ENCODE measurements at places on chromosomes 4 and X. TPM values are rescaled to one million over a fixed set of nuclear protein-coding genes. Genes with fewer than 3 reads are reported as not detected.
A peak's percentile ranks its signal among the peaks of the same experiment; 100 is the strongest.

GRCh38 chr4:38414410-38414809, 249.6 kb upstream of the KLF3 start:
- DNase-seq: no peak

Gene TRAM1L1
- polyA plus RNA-seq: 17.5 TPM

DNA sequence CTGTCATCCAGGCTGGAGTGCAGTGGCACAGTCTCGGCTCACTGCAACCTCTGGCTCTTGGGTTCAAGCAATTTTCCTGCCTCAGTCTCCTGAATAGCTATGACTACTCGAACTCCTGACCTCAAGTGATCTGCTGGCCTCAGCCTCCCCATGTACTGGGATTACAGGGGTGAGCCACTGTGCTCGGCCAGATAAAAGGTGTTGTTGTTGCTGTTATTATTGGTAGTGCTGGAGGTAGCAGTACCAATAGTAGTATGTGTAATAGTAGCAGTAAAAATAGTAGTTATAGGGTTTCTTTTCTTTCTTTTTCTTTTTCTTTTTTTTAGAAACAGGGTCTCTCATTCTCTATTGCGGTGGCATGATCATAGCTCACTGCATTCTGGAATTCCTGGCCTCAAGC, 592.1 kb downstream of the ARAP2 start:
- DNase-seq: no peak

Gene RHOXF2
- 0.12 TPM for polyA plus RNA-seq

DNA sequence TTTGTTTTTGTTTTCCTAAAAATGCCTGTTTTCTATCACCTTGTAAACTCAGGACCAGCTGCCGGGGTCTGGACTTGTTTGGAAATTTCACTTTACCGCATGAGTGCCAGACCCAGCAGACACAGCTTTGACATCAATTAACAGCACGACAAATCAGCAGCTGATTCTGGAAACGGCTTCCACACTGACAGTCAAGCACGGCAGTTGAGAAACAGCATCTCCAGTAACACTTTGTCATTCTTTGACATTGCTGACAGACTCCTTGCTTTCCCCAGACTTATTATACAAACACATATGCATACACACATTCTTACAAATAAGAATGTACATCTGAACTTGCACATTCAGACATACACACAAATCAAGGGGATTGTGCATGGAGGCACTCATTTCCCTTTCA, 1017.6 kb upstream of the HS3ST1 start:
- DNase-seq: peak; percentile 11

DNA sequence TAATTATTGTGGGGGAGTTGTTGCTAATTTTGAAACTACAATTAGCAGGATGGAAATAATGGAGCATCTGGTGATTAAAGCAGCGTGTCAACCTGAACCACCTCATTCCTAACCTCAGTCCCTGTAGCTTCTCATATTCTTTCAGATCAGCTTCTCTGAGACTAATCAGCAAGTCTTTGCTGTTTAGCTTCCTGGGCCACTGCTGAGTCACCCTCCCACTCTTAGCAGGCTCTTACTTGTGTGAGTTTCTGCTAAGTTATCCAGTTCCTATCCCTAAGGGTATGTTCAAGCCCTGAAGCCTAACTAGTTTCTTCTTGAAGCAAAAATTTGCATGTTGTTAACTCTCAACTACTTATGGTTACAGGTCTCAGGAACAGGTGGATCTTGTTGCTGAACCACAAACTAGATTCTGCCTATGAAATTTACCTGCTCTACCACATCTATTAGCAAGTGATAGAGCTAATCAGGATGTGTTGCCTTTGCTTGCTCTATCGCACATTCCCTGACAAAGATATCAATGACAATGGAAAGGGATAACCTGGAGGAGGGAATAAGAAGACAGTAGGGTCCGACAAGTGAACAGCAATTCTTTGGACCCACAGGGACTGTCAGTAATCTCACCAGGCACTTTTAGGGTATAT, 134.2 kb downstream of the EIF4E start:
- DNase-seq: no peak

- no peak for DNase-seq
Measured at GRCh38 chrX:104118765-104119164, 6.4 kb downstream of the ZCCHC18 start.

DNA sequence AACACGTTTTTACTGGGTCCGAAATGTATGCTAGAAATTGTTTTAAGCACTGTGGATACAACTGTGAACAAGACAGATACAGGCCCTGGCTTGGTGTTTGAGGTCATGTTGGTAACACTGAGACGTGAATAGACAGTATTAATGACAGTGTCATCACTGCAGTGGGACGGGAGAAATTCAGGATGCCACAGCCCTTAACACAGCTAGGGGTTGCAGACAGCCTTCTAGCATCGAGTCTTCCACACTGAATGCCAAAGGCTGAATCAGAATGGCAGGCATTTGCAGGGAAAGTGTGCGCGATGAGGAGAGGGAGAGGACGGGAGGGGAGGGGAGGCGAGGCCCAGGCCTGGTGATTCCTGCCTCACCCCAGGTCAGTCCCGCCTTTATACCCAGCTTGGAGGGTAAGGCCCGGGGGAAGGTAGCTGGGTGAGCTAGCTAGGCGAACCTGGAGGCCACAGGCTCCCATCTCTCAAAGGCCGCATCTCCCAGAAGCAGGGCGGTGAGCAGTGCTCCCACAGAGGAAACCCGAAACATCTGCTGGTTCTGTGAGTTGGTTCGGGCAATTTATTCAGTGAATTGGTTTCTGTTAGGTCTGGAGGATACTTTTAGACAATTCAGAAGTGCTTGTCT, 44.1 kb upstream of the CLDN24 start:
- no peak for DNase-seq

DNA sequence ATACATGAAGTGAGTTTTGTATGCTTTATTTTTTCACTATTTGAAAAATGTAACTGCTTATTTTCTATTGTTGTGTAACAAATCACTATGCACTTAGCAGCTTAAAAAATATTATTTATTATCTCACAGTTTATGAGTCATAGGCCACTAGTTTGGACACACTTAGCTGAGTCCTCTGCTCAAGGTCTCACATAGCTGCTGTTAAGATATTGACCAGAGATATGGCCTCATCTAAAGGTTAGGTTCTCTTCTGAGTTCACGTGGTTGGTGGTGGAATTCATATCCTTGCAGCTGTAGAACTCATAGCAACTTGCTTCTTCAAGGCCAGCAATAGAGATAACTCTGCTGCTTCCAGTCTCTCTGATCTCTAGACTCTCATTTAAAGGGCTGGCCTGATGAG, 534.4 kb downstream of the SPRY1 start:
- DNase-seq: no peak

Gene GASK1B
- 35.5 TPM for polyA plus RNA-seq

GRCh38 chr4:155134136-155134535, 74.3 kb upstream of the NPY2R start:
- no peak for DNase-seq

GRCh38 chrX:98897191-98897590, 1512.9 kb downstream of the PCDH19 start:
- DNase-seq: no peak

GRCh38 chr4:52572936-52573485, 86.1 kb downstream of the USP46 start:
- DNase-seq: no peak

Data from left kidney (tissue), 8 donors.